ENCODE measurements at places on chromosomes 12 and 14.

GRCh38 chr14:51507906-51508511 is 143.7 kb upstream of the FRMD6 start:
- DNase-seq: peak; percentile 68

DNA sequence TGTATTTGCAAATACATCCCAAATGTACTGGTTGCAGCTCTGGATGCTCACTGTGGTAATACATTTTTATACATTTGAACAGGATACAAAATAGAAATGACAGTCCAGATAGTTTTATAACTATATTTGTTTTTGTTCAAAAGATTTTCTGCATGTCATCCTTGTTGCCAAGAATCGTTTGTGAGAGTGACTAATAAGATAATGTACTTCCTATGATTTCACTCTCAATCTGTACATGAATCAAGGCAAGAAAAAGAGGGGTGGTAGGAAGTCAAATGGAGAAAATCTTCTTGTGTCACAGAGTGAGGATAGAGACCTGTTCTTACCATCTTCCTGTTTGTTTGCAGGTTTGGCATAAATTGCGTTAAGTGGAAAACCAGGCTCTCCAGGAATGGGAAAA is 13.9 kb downstream of the ARPC3 start:
- DNase-seq: no peak

DNA sequence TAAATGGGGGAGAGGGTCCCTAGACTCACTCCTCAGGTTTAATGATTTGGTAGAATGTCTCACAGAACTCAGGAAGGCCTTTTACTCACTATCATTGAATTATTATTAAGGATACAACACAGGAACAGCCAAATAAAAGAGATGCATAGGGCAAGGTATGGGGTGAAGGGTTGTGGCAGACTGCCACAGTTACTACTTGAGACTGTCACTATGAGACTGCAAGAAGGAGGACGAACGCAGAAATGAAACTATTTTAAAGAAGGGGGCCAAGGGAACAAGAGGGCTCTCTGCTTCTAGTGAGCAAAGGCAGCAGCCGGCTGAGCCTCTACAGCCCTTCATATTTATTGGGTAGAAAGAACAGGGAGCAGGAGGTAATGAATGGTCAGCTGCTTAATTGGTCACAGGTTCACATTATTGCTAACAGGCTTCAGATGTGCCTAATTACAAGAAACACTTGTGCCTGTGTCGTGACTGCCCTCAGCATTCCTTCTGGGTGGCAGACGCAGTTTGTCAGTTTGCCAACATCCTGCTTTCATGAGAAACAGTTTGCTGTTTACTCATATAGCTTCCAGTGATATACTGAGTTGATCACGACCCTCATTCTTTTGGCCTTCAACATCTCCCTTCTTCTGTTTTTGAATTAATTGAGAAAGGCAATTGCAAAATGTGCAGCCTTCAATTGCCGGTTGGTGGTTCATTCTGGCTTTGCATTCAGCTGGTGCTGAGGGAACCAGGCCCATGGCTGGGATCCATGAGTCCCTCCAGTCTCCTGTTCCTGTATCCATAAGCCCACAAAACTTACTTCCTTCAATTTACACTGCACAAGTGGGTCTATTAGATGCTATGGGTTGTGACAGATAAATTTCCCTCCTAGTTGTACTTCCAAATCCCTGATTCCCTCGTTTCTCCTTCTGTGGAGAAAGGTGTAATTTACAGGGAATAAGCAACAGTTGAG is 82.8 kb upstream of the PLEKHG7 start:
- no peak for DNase-seq

DNA sequence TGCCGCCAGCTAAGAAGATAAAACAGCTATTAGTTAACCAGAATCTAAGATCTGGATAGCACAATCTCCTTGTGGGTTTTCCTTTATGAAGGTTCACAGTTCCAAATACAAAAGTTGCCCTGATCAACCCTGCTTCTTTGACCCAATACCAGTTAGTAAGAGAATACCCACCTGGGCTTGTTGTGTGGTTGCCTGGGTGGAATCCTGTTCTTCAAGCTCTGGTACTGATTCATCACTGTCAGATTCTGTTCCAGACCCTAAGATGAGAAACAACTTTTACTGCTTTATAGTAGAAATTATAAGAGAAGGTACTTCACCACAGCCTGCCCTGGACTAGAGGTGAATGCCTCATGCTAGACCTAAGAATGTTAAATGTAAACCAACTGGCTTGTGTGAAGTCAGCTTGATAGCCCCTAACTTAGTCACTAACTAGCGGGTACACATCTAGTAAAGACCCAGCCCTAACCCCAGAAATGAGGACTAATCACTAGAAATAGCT is 10.6 kb downstream of the NACA start:
- no peak for DNase-seq

GRCh38 chr12:54968181-54968730 is 16.3 kb downstream of the TESPA1 start:
- no peak for DNase-seq

All from breast epithelium (tissue), 4 donors.